Activated CD8-positive, alpha-beta memory T cell treated with anti-CD3 and anti-CD28 coated beads, Interleukin-2, amount 10 ng/mL, durations not matched to agents 7 days and 5 days (primary cell): ENCODE measurements at places on chromosomes 16 and 17. TPM values are rescaled to one million over a fixed set of nuclear protein-coding genes. Genes with fewer than 3 reads are reported as not detected.

- no peaks in the 10 kb centered on the region for H3K36me3 ChIP-seq
- DNase-seq: no peak
- no peak overlapping the region for H3K4me3 ChIP-seq
- H3K27me3 ChIP-seq: no peaks in the 10 kb centered on the region
- peak overlapping the region; percentile 96 for H3K27ac ChIP-seq
Observed at GRCh38 chr17:50904518-50905459, 38.6 kb upstream of the TOB1 start.

DVL2 gene
- 62.0 TPM for total RNA-seq

C17orf107 gene
- 0.98 TPM for total RNA-seq

DNA sequence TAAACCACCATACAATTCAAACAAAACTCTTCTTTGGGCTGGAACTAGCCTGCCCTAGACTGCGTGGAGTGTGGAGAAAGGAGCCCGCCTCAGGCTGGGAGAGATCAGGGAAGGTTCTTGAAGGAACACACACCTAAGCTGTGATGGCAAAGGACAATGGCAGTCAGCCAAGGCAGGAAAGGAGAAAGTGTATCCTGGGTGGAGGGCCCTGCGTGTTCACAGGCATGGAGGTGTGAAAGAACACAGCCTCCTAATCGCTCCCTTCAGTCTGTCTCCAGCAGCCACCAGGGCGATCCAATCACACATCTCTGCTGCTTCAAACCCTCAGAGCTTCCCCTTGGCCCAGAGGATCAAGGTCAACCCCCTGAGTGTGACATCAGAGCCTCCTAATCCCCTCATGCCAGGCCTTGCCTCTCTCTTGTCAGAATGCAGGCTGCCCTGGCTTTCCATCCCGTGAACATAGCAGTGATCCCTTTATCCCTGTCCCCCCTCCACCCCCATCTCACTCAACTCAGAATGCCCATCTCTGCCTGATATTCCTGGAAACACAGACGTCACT lies 173.0 kb downstream of the KATNIP start:
- H3K27ac ChIP-seq: no peak overlapping the region
- no peaks in the 10 kb centered on the region for H3K27me3 ChIP-seq
- DNase-seq: no peak
- H3K4me3 ChIP-seq: no peak overlapping the region
- no peaks in the 10 kb centered on the region for H3K36me3 ChIP-seq

DNA sequence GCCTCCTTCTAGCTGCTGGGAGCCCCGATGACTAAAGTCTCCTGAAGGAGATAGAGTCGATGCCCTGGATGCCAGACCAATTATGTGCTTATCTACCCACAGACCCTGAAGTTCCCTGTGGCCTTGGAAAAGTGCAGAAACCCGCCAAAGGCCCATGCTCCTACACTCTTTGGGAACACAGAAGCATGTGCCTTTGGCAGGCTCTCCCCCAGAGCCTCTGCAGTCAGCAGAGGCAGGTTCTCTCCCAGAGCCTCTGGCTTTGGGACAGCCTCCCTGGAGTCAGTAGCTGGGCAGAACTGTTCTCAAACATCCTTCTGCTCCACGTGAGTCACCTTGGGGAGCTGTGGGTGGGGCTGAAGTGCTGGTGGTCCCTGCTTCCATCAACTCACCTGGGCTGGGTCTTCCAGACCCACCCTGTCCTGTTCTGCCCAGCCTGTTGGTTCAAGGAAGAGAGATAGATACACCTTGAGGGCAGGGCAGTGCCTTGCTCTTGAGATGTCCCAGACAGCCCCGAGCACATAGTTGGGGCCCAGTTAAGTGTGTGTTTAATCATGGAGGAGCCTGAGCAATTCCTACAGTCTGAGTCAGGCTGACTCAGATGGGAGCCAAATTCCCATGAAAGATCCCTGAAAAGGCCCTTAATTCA lies 3.2 kb upstream of the CDK5RAP3 start:
- no peak overlapping the region for H3K27ac ChIP-seq
- H3K4me3 ChIP-seq: no peak overlapping the region

GRCh38 chr17:42979511-42980273 lies at the start of gene PTGES3L:
Gene PTGES3L, minus strand, starts transcription at chr17:42980080. Its CDS starts 27 bp downstream, at chr17:42980053.
- DNase-seq: peak; percentile 56
- H3K27me3 ChIP-seq: no peaks in the 10 kb centered on the region
- peaks cover 32% of the 10 kb centered on the region for H3K4me1 ChIP-seq
- peak within 1 kb of the TSS; percentile 100 for H3K4me3 ChIP-seq
- peaks cover 15% of the 10 kb centered on the region for H3K36me3 ChIP-seq
- peak within 1 kb of the TSS; percentile 97 for H3K27ac ChIP-seq

DNA sequence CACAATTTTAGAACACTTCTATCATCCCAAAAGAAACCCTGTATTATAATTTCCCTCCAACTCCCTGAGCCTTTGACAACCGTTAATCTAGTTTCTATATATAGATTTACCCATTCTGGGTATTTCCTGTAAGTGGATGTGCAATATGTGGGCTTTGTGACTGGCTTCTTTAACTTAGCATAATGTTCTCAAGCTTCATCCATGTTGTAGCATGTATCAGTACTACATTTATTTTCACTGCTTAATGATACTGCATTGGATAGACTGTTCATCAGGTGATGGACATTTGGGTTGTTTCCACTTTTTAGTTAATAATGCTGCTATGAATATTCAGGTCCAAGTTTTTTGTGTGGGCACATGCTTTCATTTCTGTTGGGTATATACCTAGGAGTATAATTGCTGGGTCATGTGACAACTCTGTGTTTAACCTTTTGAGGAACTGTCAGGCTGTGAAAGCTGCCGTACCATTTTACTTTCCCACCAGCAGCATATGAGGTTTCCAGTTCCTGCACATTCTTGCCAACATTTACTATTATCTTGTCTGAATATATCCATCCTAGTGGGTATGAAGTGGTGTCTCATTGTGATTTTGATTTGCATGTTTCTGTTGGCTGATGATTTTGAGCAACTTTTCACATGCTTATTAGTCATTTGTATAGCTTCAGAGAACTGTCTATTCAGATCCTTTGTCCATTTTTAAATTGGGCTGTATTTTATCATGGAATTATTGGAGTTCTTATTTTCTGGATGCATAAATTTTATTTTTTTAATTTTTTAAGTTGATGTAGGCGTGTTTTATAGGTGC lies 16.4 kb downstream of the REXO5 start:
- peaks cover 18% of the 10 kb centered on the region for H3K4me1 ChIP-seq
- peaks cover 60% of the 10 kb centered on the region for H3K36me3 ChIP-seq
- no peak overlapping the region for H3K4me3 ChIP-seq
- H3K27ac ChIP-seq: peak overlapping the region; percentile 64
- DNase-seq: no peak

GRCh38 chr17:43636426-43636825 lies 25.3 kb downstream of the MEOX1 start:
- no peak overlapping the region for H3K4me3 ChIP-seq
- H3K4me1 ChIP-seq: peaks cover 7% of the 10 kb centered on the region
- no peaks in the 10 kb centered on the region for H3K36me3 ChIP-seq
- H3K27ac ChIP-seq: no peak overlapping the region
- no peak for DNase-seq

DNA sequence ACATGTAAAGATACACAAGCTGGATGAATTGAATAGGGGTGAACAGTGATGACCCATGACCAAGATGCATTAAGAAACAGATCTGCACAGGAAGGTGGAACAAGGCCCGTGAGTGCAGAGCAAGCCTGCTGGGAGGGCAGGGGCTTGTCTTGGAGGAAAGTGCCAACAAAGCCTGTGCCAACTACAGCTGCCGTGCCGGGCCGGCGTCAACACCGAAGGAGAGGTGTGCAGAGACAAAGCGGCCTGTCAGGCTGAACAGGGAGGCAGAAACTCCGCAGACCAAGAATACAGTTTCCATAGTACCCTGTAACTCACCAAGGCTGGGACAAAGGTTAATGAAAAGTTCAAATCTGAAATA lies 46.7 kb downstream of the ANKRD11 start:
- H3K27ac ChIP-seq: no peak overlapping the region
- no peak for DNase-seq
- H3K4me1 ChIP-seq: peaks cover 94% of the 10 kb centered on the region
- no peak overlapping the region for H3K4me3 ChIP-seq
- peaks cover 9% of the 10 kb centered on the region for H3K36me3 ChIP-seq

DNA sequence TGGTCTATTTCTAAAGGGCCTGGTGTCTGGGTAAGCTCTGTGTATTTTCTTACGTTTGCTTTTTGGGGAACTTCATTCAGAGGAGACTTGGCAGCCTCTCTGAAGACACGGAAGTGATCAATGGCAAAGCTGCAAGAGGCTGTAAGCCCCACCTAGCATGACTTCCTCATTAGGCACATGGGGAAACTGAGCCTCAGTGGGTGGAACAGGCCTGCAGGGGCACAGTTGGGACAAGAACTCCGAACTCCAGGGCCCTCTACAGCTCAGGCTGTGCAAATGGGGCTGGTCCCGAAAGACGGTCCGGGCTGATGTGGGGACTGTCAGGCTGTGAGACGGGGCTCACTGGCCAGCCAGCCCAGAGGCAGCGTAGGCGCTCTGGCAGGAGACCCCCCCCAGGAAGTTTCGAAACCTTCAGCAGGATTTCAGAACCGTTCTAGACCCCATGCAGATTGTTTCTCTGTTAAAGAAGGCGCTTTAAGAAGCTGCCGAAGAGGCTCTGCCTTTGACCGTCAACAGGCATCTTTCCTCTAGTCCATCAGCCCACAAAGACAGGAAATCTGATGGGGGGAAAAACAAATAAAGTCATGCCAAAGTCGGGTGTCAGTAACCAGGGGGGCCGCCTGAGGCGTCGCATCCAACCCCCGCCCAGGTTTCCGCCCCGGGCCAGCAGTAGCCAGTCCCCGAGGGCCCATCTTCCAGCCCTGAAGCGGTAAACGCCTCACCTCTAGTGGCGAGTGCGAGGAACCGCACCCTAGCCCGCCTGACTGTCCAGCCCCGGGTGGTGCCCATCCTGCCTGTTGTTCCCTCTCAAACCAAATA lies 79.8 kb upstream of the TBC1D3K start:
- H3K4me3 ChIP-seq: no peak overlapping the region
- H3K4me1 ChIP-seq: peaks cover 31% of the 10 kb centered on the region
- H3K36me3 ChIP-seq: peaks cover 1% of the 10 kb centered on the region
- H3K27ac ChIP-seq: no peak overlapping the region

ITGAX gene
- 56.8 TPM for total RNA-seq

- no peak overlapping the region for H3K27ac ChIP-seq
- no peaks in the 10 kb centered on the region for H3K36me3 ChIP-seq
- no peak overlapping the region for H3K4me3 ChIP-seq
- no peak for DNase-seq
- peaks cover 30% of the 10 kb centered on the region for H3K27me3 ChIP-seq
- peaks cover 4% of the 10 kb centered on the region for H3K4me1 ChIP-seq
Observed at GRCh38 chr17:19750020-19750572, 2.0 kb upstream of the ALDH3A1 start.

DNA sequence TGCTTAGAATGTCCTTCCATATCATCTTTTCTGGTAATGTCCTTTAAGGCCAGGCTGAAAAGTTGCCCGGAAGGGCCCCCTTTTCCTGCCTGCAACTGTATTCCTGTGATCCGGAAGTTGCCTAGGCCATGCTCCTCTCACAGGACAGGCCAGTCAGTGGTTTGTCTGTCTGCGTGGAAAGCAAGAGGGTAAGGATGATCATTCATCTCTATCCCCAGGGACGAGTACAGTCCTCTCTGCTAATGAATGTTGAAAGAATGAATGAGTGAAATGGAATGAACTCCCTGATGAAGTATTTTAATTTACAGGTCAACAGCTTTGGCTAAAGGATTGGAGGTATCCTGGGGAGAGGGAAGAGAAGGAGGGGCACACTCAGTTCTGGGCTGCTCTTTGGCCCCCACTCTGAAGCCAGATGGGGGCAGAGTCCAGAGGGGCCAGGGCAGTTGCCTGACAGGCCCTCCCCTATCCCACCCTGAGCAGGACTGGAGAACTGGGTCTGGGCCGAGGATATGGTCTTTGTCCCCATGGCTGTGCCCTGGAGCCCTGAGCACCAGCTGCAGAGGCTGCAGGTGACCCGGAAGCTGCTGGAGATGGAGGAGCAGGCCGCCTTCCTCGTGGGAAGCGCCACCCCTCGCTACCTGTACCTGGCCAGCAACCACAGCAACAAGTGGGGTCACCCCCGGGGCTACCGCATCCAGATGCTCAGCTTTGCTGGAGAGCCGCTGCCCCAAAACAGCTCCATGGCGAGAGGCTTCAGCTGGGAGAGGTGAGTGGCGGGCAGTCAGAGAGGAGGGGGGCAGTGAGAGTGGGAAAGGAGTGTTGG lies 3.2 kb downstream of the AOC3 start:
- no peak overlapping the region for H3K27ac ChIP-seq
- H3K4me3 ChIP-seq: no peak overlapping the region
- no peaks in the 10 kb centered on the region for H3K27me3 ChIP-seq
- DNase-seq: no peak

DNA sequence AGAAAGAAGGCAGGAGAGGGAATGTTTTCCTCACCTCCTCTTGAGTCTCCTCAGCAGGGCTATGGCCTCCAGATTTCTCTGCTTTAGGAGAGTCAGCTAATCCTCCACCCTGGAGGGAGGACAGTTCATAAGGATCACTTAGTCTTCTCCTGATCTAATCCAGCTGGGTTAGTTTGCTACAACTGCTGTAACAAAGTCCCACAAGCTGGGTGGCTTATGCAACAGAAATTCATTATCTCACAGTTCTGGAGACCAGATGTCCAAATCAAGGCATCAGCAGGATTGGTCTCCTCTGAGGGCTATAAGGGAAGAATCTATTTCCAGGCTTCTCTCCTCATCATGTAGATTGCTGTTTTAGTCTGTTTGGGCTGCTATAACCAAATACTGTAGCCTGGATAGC lies 40.6 kb upstream of the XYLT1 start:
- H3K27me3 ChIP-seq: peaks cover 26% of the 10 kb centered on the region
- no peaks in the 10 kb centered on the region for H3K4me1 ChIP-seq
- H3K36me3 ChIP-seq: no peaks in the 10 kb centered on the region
- H3K27ac ChIP-seq: no peak overlapping the region
- no peak overlapping the region for H3K4me3 ChIP-seq
- DNase-seq: no peak

- H3K4me3 ChIP-seq: no peak overlapping the region
- no peaks in the 10 kb centered on the region for H3K36me3 ChIP-seq
- H3K27me3 ChIP-seq: peaks cover 11% of the 10 kb centered on the region
Observed at GRCh38 chr17:192666-193425, 11.4 kb upstream of the DOC2B start.

YBX2 gene
- total RNA-seq: 0.35 TPM

DNA sequence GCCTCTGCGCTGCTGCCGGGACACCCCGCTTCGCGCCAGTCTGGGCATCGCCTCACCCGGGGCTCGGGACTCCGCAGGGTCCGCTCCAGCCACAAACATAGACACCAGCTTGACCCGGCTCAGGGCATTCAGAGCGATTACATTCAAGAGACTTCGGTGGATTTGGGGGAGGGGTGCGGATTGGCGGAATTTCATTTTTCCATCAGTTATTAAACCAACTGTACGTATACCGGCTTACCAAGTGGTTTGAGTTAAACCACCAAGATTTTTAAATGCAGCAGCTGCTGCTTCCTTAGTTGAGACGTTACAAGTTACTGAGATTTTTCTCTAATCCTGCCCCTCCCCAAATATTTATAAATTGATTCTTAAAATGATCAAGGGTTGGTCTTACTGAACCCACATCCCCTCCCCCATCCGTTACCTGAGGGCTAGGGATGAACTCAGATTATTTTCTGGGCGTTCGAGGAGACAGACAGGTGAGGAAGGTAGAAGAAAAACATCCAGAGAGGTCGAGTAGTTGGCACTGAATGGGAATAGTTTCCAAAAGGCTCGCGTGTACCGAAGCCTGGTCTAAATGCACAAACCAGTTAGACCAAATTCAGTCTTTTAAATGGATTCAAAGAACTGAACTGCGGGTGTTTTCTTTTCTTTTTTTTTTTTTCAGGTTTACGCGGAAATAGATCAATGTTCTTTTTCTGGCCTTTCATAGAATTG lies 1.5 kb downstream of the CRHR1 start:
- H3K4me1 ChIP-seq: peaks cover 3% of the 10 kb centered on the region
- H3K4me3 ChIP-seq: no peak overlapping the region
- no peak overlapping the region for H3K27ac ChIP-seq
- DNase-seq: no peak

PROCA1 gene
- 6.1 TPM for total RNA-seq

GRCh38 chr16:22353191-22353919 lies 21.1 kb downstream of the CDR2 start:
- peak overlapping the region; percentile 84 for H3K27ac ChIP-seq
- H3K4me1 ChIP-seq: peaks cover 47% of the 10 kb centered on the region
- H3K27me3 ChIP-seq: no peaks in the 10 kb centered on the region
